ENCODE measurements at places on chromosomes 13 and 19.

- H3K4me3 ChIP-seq: no peak overlapping the region
- H3K36me3 ChIP-seq: no peaks in the 10 kb centered on the region
- H3K4me1 ChIP-seq: no peaks in the 10 kb centered on the region
- no peak overlapping the region for H3K27ac ChIP-seq
- DNase-seq: no peak
- no peaks in the 10 kb centered on the region for H3K27me3 ChIP-seq
These were observed 223.7 kb downstream of the TBC1D4 start for GRCh38 chr13:75258159-75258782.

GRCh38 chr13:43694146-43694664 lies 92.6 kb downstream of the ENOX1 start:
- no peak for DNase-seq
- peaks cover 87% of the 10 kb centered on the region for H3K27me3 ChIP-seq
- no peak overlapping the region for H3K27ac ChIP-seq
- no peak overlapping the region for H3K4me3 ChIP-seq
- H3K36me3 ChIP-seq: no peaks in the 10 kb centered on the region

- H3K27ac ChIP-seq: no peak overlapping the region
- DNase-seq: no peak
- H3K36me3 ChIP-seq: peaks cover 59% of the 10 kb centered on the region
- no peaks in the 10 kb centered on the region for H3K27me3 ChIP-seq
- no peak overlapping the region for H3K4me3 ChIP-seq
- H3K4me1 ChIP-seq: no peaks in the 10 kb centered on the region
These were observed 17.7 kb downstream of the ZMYM5 start for GRCh38 chr13:19845758-19846157.

DNA sequence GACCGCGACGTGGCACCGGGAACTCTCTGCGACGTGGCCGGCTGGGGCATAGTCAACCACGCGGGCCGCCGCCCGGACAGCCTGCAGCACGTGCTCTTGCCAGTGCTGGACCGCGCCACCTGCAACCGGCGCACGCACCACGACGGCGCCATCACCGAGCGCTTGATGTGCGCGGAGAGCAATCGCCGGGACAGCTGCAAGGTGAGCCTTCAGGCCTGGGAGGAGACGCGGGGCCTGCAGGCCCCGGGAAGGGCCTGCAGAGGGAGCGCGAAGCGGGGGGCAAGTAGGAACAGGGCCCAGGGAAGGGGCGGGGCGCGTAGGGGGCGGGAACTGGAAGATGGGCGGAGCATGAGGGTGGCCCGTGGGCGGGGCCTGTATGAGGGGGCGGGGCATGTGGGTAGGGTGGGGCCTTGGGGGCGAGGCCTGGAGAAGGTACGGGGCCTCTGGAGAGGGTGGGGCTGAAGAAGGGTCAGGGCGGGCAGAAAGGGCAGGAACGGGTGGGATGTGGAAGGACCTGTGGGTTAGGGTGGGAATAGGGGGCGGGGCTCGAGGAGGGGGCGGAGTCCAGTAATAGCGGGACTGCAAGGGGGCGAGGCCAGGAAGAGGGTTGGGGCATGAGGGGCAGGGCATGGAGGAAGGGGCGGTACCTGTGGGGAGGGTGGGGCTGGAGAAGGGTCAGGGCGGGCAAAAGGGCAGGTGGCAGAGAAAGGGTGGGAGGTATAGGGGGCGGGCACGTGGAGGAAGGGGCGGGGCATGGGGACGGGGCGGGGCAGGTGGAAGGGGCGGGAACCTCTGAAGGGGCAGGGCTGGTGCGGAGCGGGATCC lies 2.5 kb downstream of the CFD start:
- H3K36me3 ChIP-seq: no peaks in the 10 kb centered on the region
- no peaks in the 10 kb centered on the region for H3K4me1 ChIP-seq
- no peak overlapping the region for H3K27ac ChIP-seq
- H3K4me3 ChIP-seq: no peak overlapping the region
- H3K27me3 ChIP-seq: peaks cover 25% of the 10 kb centered on the region

DNA sequence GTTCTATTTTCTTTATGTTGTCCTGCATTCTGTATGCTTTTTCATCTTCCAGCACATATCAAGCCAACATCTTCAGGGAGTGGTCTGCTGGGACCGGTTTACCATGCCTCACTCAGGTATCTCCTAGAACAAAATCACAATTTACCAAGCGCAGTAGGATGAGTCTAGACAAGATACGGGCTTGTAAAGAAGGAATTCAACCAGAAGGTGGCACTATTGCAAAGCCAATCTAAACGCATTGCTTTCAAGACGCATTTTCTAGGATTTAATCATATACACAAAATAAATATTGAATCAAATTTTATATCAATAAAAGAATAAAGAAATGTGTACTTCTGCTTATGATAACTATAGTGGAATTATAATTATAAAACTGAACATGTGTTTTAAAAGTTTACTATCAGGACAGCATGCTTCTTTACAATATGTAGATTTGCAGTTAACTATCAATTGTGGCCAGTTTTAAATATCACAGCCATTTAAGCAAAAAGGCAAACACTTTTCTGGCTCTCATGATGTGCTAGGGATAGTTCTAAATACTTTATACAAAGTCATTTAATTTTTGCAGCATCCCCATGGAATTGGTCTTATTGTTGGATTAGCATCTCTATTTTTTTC lies 16.1 kb upstream of the TPP2 start:
- H3K4me1 ChIP-seq: no peaks in the 10 kb centered on the region
- H3K4me3 ChIP-seq: no peak overlapping the region
- H3K27ac ChIP-seq: no peak overlapping the region

DNA sequence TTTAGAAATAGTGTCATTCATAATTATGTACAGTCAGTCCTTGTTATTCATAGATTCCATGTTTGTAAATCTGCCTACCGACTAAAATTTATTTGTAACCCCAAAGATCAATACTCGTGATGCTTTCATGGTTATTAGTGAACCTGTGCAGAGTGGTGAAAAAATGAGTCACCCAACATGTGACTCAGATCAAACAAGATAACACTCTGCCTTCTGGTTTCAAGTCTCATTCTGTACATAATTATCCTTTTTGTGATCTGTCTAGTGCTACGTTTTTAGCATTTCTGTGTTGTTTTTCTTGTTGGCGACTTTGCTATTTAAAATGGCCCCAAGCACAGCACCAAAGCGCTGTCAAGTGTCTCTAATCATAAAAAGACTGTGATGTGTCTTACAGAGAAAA lies 274.7 kb downstream of the SUCLA2 start:
- H3K27me3 ChIP-seq: no peaks in the 10 kb centered on the region
- H3K4me3 ChIP-seq: no peak overlapping the region
- no peaks in the 10 kb centered on the region for H3K4me1 ChIP-seq
- H3K27ac ChIP-seq: no peak overlapping the region
- no peak for DNase-seq
- no peaks in the 10 kb centered on the region for H3K36me3 ChIP-seq

DNA sequence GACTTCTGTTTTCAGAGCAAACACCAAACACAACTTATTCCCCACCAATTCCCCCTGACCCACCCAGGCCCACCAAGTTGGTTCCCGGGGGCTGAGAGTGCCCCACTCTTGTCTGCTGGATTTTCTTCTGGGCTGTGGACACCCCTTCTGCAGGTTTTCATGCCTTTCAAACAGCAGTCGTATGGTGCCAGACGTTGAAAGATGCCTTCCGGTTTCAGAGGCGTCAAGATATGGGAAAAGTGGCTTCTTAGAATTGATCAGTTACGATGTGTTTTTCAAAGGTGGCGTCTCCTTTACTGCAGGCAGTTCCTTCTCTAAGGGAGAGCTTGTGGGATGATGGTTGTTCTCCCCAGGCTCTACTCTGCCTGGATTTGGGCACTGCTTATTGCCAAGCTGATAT lies 12.7 kb downstream of the CLEC11A start:
- H3K27ac ChIP-seq: no peak overlapping the region
- H3K4me1 ChIP-seq: no peaks in the 10 kb centered on the region
- no peak overlapping the region for H3K4me3 ChIP-seq
- no peaks in the 10 kb centered on the region for H3K27me3 ChIP-seq
- no peaks in the 10 kb centered on the region for H3K36me3 ChIP-seq

- no peaks in the 10 kb centered on the region for H3K27me3 ChIP-seq
- H3K4me1 ChIP-seq: peaks cover 31% of the 10 kb centered on the region
- H3K27ac ChIP-seq: no peak overlapping the region
- no peaks in the 10 kb centered on the region for H3K36me3 ChIP-seq
- DNase-seq: peak; percentile 65
These were observed 32.1 kb downstream of the SMAD9 start for GRCh38 chr13:36887758-36888521.

DNA sequence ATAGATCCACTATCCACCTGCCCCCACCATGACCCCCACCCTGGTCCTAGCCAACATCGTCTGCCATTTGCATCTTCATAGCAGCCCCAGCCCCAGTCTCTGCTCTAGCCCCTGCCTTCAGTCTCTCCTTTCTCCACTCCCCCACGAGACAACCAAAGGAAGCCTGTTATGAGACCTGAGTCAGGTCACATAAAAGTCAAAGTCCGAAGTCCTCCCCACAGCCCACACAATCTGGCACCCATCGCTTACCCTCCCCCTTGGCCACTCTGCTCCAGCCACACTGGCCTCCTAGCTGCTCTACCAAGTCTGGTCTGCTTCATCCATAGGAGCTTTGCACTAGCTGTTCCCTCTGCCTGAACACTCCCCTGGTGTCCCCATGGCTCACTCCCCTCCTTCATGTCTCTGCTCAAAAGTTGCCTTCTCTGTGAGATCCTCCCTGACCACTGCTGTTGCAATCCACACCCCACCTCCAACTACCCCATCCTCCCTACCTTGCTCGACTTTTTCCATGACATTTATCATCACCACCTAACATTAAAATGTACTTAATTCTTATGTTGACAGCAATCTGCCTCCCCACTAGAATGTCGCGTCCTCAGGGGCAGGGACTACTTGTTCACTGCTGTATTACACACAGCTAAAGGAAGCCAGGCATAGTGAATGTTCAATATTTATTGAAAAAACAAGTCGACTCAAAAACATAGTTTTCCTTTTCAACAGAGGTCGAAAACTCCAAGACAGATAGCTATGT lies 1.2 kb upstream of the PLEKHG2 start:
- peaks cover 9% of the 10 kb centered on the region for H3K4me1 ChIP-seq
- no peak overlapping the region for H3K27ac ChIP-seq
- peak; percentile 70 for DNase-seq
- H3K4me3 ChIP-seq: peak overlapping the region; percentile 85
- no peaks in the 10 kb centered on the region for H3K27me3 ChIP-seq

DNA sequence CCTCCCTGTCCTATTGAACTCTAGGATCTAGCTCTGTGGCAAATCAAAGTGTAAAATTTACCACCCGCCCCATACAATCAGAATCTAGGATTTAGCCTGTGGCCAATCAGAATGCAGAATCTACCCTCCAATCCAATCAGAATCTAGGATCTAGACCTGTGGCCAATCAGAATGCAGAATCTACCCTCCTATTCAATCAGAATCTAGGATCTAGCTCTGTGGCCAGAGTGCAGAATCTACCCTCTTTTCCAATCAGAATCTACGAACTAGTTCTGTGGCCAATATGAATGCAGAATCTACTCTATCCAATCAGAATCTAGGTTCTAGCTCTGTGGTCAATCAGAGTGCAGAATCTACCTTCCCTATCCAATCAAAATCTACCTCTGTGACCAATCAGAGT lies 25.8 kb downstream of the PRKD2 start:
- no peak overlapping the region for H3K4me3 ChIP-seq
- no peaks in the 10 kb centered on the region for H3K27me3 ChIP-seq
- H3K4me1 ChIP-seq: no peaks in the 10 kb centered on the region
- H3K27ac ChIP-seq: no peak overlapping the region
- peaks cover 81% of the 10 kb centered on the region for H3K36me3 ChIP-seq
- no peak for DNase-seq

DNA sequence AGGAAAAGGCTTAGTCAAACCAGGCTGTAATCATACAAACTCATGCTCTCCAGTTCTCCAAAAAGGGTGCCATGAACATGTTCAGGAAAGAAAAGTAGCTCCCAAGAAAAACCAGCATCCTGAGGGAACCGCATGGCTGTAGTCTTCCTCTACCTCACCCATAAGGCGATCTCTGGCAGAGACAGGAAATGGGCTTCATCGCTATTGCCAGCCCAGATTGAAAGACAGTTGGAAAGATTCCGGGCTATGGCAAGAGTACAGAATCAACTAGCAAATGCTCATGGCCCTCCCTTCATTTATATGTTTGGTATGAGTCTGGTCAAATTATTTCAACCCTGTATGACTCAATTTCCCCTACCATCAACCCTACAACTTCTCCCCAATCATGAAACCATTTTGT lies 140.1 kb downstream of the LHFPL6 start:
- no peak overlapping the region for H3K4me3 ChIP-seq
- H3K27ac ChIP-seq: no peak overlapping the region
- DNase-seq: no peak
- H3K27me3 ChIP-seq: no peaks in the 10 kb centered on the region
- no peaks in the 10 kb centered on the region for H3K36me3 ChIP-seq

DNA sequence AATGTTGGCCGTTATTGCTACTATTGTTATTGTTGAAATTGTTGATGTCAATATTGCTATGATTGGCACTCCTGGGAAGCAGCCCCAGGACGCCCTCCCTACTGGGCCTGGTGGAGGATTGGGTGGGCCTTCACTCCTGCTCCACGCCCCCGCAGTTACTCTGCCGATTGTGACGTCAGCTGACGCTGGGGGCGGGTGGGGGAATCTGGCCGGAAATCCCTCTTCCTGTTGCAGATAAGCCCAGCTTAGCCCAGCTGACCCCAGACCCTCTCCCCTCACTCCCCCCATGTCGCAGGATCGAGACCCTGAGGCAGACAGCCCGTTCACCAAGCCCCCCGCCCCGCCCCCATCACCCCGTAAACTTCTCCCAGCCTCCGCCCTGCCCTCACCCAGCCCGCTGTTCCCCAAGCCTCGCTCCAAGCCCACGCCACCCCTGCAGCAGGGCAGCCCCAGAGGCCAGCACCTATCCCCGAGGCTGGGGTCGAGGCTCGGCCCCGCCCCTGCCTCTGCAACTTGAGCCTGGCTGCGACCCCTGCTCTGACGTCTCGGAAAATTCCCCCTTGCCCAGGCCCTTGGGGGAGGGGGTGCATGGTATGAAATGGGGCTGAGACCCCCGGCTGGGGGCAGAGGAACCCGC lies at the start of gene ETV2:
Gene ETV2, plus strand, starts transcription at position 231 of the 637 bp plus-strand sequence. CDS start 716 bp downstream, outside the sequence.
- H3K4me3 ChIP-seq: no peak within 1 kb of the TSS
- DNase-seq: peak; percentile 80
- H3K27me3 ChIP-seq: no peaks in the 10 kb centered on the region
- no peaks in the 10 kb centered on the region for H3K4me1 ChIP-seq
- H3K36me3 ChIP-seq: peaks cover 17% of the 10 kb centered on the region

GRCh38 chr13:31965361-31966066 lies 66.1 kb upstream of the FRY start:
- no peaks in the 10 kb centered on the region for H3K36me3 ChIP-seq
- no peak for DNase-seq
- H3K4me1 ChIP-seq: peaks cover 2% of the 10 kb centered on the region
